ENCODE measurements at places on chromosomes 6 and 20.

DNA sequence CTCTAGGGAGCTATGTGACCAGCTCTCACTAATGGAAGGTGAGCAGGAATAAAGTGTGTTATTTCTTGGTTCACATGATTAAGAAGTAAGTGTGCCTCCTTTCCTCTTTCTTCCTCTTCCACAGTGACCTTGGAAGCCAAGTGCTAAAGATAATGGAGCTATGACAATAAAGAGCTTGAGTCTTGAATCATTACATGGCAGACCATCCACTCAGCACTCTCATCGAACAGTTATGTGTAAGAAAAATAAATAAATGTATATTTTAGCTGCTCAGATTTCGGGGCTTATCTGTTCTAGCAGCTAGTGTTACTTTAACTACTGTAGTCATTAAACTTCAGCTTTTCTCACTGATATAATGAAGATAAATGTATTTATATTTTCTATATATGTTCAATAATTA, 72.9 kb downstream of the HDGFL1 start:
- DNase-seq: peak; percentile 40

DNA sequence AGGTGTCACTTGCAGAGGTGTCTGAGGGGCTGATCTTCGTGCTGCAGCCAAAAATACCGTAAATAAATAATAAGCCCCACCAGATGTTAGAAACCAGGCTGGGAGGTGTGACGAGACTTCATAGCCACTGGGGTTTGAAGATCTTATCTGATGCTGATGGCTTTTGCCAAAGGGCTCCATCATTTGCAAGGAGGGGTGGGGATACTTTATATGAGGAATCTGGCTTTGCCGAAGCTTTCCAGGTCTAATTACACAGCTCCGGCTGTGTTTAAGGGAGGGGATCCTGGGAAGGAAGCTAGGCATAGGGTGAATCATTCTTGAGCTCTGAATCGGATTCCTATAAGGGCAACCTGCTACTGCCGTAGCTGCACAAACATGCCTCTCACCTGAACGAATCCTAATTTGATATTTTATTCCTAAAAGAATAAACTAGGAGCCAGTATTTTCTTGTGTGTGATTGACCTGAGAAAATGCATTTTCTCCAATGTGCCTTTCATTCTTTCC, 249.6 kb downstream of the SOD2 start:
- no peak for DNase-seq

GRCh38 chr6:12485226-12485764, 195.1 kb downstream of the EDN1 start:
- DNase-seq: peak; percentile 42

GRCh38 chr20:14332866-14333265, 4.5 kb downstream of the FLRT3 start:
- DNase-seq: no peak

DNA sequence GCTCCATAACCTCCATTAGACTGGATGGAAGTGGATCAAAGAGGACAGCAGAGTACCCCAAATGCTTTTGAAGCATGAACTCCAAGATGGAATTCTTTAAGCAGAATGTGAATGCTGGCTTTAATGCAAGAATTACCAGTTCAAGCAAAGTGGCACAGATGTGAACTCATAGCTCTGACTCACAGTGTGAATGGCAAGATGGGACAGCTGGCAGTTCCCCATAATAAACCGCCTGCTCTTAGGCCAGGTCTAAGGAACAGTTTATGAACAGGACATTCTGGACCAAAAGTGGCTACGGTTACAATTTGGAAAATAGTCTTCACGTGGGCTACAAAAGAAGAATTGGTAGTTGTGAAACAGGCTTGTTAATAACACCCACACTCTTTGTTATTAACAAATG, 76.5 kb downstream of the SPTLC3 start:
- DNase-seq: no peak

DNA sequence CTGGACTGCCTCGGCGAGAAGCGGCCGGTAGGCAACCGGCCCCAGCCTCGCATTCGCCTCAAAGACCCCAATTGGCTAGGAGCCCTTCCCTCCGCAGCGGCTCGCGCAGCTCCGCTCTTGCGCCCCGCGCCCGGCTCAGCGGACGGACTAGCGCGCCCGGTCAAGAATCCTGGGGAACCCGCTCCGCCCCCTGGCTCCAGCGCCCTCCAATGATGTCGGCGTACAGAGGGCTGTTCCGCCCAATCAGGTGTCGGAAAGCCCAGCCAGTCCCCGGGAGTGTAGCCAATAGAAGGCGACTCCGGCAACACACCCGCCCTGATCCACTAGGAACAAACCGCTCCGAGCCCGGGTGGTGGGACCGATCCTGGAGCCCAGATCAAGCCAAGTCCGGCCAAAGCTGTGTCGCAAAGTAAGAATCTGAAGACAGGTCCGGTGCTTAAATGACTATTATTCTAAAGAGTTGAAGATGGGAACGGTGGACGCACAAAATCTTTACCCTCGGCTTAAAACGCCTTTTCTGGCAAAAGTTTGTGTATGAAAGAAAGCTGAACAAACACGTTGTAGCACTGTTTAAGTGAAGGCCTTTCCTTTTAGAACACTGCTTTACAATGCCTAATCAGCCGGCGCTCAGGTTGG, 132.2 kb downstream of the OGFRL1 start:
- DNase-seq: peak; percentile 97

- no peak for DNase-seq
These were observed 36.5 kb downstream of the PPP1R16B start for GRCh38 chr20:38842026-38842425.

GRCh38 chr20:50202677-50203076, 12.0 kb downstream of the CEBPB start:
- no peak for DNase-seq

DNA sequence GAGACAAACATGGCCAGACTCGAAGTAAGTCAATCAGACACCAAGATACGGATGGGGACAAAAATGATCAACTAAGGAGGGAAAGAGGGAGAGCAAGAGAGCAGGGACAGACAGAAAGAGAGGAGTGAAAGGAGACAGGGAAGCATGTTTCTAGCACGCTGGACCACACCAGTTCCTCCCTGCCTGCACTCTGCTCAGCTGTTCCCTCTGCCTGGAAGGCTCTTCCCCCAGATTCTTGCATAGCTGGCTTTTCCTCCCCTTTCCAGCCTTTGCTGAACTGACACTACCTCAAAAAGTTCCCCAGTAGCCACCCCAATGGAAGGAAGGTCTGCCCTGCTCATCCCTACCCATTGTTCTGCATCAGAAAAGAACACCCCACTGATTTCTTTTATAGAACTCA, 185.9 kb downstream of the MAFB start:
- DNase-seq: no peak

DNA sequence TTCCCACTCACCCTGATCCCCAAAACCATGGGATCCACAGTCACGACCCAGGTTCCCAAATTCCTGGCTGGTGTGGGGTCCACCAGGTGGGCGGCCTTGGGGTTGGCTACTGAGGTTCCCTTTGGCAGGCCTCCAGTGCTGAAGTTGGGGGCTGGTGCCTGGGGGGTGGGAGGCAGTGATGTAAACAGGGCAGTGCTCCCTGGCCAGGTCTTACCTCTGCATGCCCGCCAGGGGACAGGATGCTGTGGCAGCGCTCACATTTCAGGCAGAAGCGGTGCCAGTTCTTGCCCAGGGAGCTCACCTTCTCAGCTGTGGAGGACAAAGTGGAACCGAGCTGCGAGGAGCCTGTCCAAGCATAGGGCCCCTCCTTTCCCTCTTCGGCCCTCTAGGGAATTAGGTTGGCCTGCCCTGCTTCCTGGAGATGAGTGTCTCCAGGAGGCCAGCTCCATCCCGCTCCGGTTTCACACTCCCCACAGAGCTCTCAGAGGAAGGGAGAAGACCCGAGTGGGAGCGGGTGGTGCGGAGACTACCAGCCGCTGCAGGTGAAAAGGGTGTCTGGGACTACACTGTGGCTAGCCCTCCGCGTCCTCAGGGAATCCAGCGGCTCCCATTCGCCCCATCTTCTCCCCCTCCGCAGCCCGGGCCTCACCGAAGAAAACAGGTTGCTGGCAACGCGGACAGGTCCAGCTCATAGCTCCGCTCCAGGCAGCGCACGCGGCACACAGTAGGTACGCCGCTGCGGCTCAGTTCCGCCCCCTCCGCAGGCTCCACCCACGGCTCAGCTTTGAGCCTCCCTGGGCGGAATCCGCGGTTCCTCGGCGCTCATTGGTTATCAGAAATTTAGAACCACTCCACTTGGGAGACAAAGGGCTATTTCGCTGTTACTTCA, at the start of gene CRIP3:
Gene CRIP3 (minus strand): TSS at position 726 of the 889 bp plus-strand sequence. CDS start 34 bp downstream, at position 692.
- DNase-seq: peak; percentile 29

GRCh38 chr6:34205466-34205865, 31.2 kb upstream of the HMGA1 start:
- DNase-seq: no peak

- DNase-seq: no peak
These were observed 135.1 kb downstream of the AGPAT4 start for GRCh38 chr6:161138543-161139303.

GRCh38 chr20:49845060-49845459, 32.4 kb downstream of the SLC9A8 start:
- DNase-seq: no peak

GRCh38 chr6:5532941-5533340, 271.6 kb downstream of the FARS2 start:
- no peak for DNase-seq

GRCh38 chr6:27176523-27177484, 70.7 kb upstream of the PRSS16 start:
- DNase-seq: peak; percentile 60

- DNase-seq: no peak
These were observed 2.3 kb downstream of the KLHDC3 start for GRCh38 chr6:43016176-43016942.

DNA sequence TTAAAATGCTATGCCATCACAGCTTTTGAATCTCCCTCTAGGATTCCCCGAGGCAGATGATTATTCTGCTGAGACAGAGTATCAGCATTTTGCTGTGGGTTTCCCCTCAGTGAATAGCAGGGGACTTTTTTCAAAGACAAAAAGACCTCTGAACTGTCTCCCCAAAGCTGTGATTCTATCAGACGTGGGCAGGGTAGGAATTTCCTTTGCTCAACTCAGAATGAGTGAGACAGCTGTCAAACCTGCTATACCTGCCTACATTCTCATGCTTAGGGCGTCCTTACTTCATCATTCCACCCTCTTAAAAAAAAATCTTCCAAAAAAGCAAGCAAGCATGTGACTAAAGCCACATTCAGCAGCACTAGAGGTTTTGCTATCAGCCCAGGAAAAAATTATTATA, 147.6 kb upstream of the FAM83B start:
- DNase-seq: no peak

DNA sequence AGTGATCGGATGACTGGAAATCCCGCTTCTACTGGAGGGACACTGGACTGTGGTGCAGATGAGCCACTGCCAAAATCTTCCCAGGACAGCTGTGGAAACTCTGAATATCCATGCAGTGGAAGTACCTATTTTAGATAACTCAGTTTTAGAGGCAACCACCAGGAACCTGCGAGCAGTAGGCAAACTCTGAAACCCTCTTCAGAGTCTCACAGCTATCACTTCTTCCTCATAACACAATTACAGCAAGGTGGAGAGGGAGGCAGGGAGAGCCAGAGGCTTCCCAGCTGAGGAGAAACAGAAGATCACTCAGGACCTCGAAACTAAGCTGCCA, 322.8 kb upstream of the NT5E start:
- no peak for DNase-seq

DNA sequence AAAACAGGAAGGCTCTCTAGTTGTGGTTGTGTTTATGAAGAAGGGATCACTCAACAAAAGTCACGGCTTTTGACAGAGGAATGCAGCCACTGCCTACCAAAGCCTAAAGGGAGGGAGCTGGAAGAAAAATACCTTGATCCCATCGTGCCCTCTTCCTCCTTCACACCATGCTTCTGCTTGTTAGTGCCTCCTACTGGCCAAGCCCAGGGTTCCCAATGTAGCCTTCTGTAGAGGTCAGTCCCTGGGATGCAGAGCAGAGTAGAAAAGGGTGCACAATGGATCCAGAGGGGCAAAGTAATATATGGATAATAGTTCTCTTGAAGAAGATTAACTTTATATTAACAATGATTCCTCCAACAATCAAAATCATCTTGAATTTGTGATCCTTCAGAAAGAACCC, 293.5 kb upstream of the FERMT1 start:
- DNase-seq: no peak

DNA sequence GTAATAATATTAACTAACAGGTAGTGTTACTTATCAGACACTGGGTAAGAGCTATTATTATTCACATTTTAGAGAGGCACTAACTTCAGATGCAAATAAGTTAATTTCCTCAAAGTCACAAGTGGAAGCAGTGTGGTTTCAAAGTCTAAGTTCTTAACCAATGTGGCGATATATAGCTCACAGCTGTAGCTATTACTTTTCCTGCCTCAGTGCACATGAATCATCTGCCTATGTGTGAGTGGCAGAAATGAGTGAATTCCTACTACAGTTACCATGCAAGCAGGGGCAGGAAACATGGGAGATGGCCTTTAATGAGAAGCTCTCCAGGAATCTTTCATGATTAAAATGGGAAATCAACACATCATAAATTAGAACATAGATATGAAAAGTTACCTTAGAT, 126.2 kb upstream of the EYA4 start:
- DNase-seq: no peak

- DNase-seq: peak; percentile 81
These were observed 34.2 kb downstream of the CEP162 start for GRCh38 chr6:84193114-84193708.

DNA sequence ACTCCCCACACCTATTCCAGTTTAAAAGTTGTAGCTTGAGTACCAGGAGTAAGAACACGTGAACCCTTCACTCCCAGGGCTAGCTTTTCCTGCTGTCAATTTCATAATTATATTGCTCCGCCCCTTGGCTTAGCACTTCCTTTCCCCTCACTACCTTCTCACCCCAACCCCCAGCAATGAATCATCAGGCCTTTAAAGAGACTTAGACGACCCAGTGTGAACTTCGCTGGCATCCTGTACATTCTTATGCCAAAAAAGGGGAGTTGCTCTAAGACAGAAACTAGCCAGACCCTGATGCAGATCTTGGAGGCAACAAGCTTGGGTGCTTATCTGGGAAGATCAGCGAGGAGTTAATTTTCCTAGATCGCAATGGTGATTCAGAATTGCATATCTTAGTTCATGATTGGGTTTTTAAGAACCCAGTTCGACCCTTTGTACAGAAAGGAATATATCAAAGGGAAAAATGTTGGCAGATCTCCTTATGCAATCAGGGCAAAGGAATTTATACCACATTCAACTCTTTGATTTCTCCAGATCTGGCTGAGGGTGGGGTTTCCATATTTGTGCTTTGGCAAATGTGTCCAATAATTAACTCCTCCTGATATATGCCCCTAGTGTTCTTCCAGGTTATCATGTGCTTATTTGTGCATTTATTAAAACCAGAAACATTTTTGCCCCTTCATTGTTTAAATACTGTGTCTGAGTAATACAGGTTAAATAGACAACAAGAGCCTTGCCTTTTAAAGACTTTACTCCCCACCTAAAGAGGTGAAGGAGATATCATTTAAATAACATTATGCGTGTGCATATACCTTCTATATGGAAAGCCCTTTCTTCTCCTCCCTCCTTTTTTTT, 8.1 kb upstream of the ATXN1 start:
- DNase-seq: peak; percentile 98

DNA sequence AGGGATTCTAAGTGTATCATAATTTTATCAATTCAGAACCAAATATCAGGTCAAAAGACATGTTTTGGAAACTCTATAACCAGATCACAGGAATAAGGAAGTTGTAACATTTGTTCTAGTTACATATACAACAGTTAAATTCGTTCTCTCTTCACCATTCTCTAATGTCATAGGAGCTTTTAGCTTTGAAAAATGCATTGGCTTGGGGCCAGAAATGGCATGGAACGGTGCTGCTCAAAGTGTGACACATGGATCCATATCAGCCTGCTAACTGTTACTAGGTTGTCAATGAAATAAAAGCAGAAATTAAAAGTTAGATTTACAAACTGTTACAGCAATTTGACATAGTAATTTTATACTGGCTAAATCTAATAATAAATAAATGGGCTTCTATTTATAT, 120.3 kb downstream of the LCA5 start:
- DNase-seq: no peak
